Stimulated activated CD4-positive, alpha-beta T cell treated with anti-CD3 and anti-CD28 coated beads, Interleukin-12 subunit alpha, Interleukin-12 subunit beta, amount 100 ng/mL, for 24 hours (primary cell): ENCODE measurements at places on chromosomes 12 and 14.

GRCh38 chr12:43776498-43776897 lies 17.7 kb downstream of the IRAK4 start:
- DNase-seq, result no peak

DNA sequence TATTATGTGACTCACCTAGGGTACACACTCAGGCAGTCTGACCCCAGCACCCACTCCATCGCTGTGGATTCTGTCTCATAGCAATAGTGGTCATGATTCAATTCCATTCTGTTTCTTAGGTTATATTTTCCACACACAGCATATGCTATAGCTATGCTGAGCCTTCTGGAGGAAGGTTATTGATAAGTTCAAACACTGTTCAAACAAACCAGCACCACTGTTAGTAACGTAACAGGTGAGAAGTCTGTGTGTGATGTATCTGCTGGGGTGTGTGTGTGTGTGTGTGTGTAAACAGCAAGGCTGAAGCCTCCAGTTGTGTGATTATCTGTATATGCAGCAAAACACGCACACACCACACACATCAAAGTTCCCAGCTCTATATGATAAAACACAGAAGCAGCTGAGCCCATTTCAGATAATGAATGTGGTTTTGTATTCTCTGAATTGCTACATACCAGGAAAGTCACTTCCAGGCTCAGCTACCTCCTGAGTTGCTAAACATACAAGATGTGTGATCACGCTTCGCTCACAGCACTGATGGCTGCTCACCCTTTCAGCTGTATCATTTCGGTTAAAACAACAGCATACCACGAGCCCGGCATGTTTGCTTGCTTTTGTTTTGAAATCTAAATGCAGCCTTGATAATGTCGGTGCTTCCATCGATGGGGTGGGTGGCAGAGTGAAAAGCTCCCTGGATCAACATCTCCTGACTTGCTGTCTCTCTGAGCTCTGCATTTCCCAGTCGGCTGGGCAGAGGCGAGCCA lies 6.8 kb upstream of the SYNE3 start:
- DNase-seq, result no peak

- no peak for DNase-seq
Observed at GRCh38 chr14:100062590-100062989, 2.6 kb upstream of the EVL start.

DNA sequence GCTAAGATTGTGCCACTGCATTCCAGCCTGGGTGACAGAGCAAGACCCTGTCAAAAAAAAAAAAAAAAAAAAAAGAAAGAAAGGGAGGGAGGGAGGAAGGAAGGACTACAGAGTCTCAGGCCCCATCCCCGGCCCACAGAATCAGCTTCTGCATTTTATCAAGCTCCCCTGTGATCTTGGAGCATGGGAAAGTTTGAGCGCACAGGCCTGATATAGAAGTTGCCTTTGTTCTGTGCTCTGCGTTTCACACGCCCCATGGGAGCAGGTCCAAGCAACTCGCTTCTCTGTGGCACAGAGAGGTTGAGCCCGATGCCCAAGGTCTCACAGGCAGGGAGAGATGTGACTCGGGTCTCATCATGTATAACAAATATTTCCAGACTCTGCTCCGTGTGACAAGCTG lies 101.8 kb downstream of the PHETA1 start:
- no peak for DNase-seq

GRCh38 chr14:93969082-93969828 lies 7.1 kb downstream of the ASB2 start:
- DNase-seq, result no peak

DNA sequence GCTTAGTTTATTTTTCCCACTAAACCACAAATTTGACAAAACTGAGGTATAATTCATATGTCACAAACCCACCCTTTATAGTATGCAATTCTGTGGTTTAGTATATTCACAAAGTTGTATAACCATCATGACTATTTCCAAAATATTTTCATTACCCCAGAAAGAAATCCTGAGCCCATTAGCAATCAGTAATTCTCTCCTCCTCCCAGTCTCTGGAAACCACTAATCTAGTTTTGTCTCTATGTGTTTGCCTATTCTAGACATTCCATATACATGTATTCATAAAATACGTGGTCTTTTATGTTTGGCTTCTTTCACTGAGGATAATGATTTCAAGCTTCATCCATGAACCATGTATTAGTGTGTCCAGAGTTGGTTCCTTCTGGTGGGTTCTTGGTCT lies 267.6 kb downstream of the AEBP2 start:
- no peak for DNase-seq

- no peak for DNase-seq
Observed at GRCh38 chr14:99732436-99733210, 48.5 kb downstream of the CYP46A1 start.

DNA sequence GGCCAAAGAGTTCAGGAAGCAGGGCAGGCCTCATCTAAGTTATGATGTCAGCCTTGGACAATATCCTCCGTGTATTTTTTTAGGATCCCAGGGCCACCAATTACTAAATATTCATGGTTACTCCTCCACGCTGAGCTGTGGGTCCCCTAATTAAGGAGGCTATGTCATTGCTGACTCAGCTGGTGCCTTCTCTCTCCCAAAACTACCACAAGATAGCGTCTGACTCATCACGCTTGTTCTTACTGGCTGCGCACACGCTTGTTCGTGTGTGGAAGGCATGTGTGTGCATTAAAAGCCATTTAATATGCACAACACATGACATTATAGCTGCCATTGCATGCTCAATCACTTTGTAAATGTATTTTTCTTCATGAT lies 78.3 kb downstream of the GSC start:
- no peak for DNase-seq

DNA sequence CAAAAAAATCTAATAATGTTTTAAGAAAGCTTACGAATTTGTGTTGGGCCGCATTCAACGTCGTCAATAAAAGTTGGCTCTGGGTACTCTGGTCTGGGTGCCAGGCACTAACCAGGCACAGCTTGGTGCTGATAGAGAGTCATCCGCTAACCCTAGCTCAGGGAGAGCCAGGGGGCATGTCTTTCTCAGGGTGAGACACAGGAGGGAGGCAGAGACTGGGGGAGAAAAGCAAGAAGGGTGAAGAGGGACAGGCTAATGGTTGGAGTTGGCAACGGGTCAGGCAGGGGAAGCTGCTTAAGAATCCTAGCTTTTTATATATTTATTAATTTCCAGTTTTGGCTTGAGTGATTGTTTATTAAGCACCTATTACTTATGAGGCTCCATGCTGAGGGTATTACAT lies 105.0 kb downstream of the CMKLR1 start:
- DNase-seq, result no peak

DNA sequence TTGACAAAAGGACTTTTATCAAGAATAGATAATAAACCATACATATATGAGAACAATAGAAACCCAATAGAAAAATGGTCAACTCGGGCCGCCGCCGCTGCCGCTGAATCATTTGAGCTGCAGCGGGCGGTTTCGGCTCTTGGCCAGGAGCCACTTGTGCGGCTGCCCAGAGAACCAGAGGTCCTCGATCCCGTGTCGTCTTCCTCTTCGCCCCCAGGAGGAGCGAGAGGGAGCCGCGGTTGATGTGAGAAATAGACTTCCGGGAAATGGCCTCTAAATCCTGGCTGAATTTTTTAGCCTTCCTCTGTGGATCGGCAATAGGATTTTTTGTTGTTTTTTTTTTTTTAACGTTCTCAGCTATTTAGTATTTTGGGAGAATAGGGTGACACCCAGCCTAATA lies 44.8 kb downstream of the CPSF6 start:
- DNase-seq, result peak; percentile 20

- no peak for DNase-seq
Observed at GRCh38 chr12:106341086-106341877, 16.3 kb upstream of the POLR3B start.

DNA sequence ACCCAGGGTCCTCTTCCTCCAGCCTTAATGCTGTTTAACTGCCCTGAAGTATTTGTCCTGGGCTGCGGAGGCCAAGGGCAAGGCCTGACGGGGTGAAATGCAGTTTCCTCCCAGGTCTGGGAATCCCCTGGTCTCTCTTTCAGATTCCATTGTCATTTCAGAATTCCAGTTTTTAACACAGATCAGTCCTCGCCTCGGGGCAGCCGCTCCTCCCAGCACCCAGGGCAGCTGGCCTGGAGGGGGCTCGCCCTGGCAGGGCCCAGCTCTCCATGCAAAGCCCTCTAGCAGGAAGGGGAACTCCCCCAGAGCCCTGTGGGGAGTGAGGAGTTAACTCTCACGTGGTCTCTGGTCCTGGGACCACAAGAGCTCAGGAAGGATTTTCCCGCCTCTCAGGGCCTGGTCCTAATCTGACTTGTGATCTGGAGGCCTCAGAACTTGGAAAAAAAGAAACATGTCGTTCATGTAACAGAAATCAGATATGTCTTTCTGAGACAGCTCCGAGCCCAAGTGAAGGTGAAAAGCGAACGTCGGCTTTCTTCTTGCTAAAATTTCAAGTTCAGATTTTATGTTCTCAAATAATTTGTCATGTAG lies 265.6 kb upstream of the SFSWAP start:
- DNase-seq, result no peak

DNA sequence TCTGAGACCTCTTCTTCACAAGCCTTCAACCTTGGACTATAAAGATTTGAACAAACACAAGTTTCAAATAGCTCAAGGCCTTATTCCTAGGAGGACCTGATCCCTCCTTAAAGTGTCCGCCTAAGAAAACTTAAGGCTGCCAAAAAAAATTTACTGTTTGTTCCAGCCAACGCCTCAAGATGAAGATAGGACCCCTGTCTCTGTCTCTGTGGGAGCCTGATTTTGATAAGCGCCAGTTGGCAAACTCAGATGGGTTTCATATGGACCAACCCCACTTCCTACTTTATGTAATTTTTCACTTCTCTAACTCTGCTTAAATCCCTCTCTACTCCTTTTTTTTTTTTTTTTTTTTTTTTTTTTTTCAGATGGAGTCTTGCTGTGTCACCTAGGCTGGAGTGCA lies 11.0 kb downstream of the FKBP3 start:
- no peak for DNase-seq

GRCh38 chr12:2845280-2845679 lies 10.4 kb upstream of the NRIP2 start:
- DNase-seq, result no peak

GRCh38 chr12:113980537-113981337 lies 14.6 kb upstream of the RBM19 start:
- DNase-seq, result no peak

DNA sequence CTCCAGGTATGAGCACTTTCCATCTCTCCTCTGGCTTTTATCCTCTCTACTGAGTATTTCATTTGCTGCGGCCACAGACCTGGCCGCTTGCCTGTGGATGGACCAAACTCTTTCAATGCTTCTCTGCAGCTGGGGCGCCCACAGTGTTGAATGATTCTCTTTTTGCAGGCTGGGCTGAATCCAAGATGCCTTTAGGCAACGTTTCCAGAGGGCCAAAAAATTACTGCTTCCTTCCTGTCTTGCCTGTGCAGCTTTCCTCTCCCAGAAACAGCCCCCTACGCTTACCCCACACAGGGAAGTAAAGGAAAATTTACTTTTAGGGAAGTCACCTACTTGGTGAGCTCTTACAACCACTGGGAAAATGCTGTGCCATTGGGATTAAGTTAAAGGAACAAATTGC lies 55.6 kb upstream of the JDP2 start:
- no peak for DNase-seq

GRCh38 chr12:131591136-131591535 lies 119.8 kb upstream of the SFSWAP start:
- DNase-seq, result no peak

DNA sequence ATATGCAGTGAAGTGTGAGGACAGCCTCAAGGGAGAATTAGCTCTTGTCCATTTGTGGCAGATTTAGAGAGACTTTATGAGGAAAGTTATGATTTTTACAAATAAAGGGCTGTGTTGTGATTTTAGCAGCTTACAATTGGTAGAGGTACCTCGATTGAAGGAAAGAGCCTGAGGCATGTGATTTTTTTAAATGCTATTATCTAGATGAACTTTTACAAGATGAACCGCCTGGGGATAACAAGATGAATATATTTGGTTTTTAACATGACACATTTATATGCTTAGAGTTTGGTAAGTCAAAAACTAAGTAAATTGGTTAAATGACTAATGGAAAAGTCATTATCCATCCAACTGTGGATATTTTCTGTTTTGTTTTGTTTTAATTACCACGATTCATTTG lies 52.6 kb downstream of the AEBP2 start:
- no peak for DNase-seq

DNA sequence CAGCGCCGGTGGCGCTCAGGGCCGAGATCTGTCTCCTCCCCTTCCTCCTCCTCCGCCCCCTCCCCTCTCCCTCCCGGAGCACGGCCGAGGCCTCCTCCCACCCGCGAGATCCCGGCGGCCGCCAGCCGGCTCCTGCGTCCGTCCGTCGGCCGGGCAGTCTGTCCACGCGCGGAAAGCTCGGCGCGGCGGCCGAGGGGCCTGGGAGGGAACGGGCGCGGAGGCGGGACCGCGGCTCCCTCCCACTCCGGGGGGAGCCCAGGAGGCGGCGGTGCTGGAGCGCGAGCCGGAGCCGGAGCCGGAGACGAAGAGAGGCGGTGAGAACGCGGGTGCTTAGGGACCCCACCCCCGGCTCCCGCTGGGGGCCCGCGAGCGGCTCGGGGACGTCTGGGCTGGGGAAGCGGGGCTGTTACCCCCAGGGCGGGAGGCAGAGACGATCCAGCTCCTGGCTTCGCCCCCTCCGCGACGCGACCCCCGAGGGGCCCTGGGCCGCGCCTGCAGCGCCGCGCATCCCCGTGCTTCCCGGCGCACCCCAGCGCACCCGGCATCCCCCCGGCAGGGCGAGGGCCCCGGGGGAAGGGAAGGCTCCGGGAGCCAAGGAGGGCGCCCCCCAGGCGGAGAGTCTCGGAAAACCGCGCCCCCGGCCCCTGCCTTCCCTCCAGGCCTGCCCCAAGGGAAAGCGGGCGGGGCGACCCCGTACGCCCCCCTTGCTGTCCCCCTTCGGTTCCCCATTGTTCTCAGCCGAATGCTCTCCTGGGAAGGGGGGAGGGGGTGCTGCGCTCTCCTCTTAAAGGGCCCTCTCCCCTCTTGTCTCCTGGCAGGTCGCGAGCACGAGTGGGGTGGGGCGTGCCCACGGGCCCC lies at the start of gene DTX1:
DTX1 (plus strand) TSS at position 100 of the 858 bp plus-strand sequence. CDS start 1,463 bp downstream, outside the sequence.
- peak; percentile 17 for DNase-seq

DNA sequence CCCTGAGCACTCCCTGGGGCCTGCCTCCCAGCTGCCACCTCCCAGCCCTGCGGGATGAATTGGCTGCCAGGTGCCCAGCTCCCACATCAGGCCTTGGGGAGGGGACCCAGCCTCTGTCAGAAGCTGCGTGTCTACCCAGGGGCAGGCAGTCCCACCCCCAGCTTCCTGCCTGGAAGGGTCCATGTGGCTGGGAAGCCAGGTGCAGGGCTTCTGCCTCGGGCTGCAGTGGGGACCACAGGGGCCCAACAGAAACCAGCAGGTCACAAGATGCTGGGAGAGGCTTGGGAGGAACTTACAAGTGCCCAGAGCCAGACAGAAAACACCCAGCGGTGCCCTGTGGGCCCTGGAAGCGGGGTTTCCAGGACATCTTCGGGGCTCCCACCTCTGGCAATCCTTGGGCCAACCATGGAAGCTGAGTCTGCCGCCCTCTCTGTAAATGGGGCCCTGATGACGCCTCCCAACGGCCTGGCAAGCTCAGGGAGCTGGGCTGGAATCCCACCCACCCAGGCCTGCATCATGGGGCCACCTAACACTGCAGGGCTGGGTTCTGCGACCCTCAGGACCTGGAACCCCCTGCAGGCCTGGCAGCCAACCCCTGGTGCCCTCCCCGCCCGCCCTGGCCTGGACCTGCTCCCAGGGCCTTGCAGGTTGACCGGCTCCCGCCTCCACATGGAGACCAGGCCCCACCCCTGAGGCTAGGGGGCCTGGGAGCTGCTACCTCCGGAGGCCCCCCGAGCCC lies 36.6 kb downstream of the CCNK start:
- DNase-seq, result no peak
